Stimulated activated CD4-positive, alpha-beta T cell treated with anti-CD3 and anti-CD28 coated beads, Interleukin-2, amount 100 ng/mL, for 4 hours (primary cell): ENCODE measurements at places on chromosomes 13 and 19.

GRCh38 chr19:12596927-12597548, 13.6 kb downstream of the ZNF490 start:
- no peak for DNase-seq

- peak; percentile 62 for DNase-seq
These were observed 12.7 kb downstream of the NPAS1 start for GRCh38 chr19:47032171-47032811.

- no peak for DNase-seq
These were observed 39.6 kb downstream of the ZNRF4 start for GRCh38 chr19:5494773-5495172.

- DNase-seq, result no peak
These were observed 55.7 kb downstream of the GGACT start for GRCh38 chr13:100532836-100533435.

- DNase-seq, result no peak
These were observed 428.1 kb upstream of the DACH1 start for GRCh38 chr13:72295153-72295552.

DNA sequence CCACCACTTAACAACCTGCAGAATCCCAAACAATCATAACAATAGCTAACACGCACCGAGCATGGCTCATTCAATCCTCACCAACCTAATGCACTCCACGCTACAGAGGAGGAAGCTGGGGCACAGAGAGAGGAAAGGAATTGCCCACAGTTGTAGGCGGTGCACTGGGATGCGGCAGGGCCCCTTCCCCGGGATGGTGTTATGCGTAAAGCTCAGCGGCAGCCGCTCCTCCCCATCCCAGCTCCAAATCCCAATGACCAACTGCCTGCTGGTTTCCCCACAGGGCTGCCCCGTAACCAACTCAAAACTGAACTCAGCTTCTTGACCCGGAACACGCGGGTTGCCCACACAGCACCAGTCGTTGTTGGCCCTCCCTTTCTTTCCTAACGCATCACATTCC, 42.2 kb downstream of the SERP2 start:
- no peak for DNase-seq

GRCh38 chr19:2556221-2557092, 80.5 kb downstream of the GADD45B start:
- no peak for DNase-seq

GRCh38 chr19:6736169-6736916, 1.0 kb downstream of the GPR108 start:
- peak; percentile 50 for DNase-seq

DNA sequence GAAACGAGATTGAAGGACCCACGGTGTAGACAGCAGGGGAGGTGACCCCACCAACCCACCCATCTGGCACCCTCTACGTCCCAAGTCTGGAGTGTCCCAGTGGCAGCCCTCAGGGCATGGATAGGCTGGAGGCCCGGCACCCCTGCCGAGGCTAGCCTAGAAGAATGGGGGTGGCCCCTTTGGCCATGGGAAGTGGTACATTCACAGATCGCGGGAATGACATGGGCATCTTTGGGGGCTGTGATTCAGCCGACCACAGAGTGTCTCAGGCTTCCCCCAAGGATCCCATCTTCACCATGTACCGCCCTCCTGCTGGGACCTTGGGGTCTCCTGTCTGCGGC, 11.3 kb upstream of the MKNK2 start:
- no peak for DNase-seq

- DNase-seq, result no peak
These were observed 179.4 kb upstream of the TMTC4 start for GRCh38 chr13:100854006-100854405.

- no peak for DNase-seq
These were observed 16.2 kb downstream of the MAST3 start for GRCh38 chr19:18113827-18114226.

DNA sequence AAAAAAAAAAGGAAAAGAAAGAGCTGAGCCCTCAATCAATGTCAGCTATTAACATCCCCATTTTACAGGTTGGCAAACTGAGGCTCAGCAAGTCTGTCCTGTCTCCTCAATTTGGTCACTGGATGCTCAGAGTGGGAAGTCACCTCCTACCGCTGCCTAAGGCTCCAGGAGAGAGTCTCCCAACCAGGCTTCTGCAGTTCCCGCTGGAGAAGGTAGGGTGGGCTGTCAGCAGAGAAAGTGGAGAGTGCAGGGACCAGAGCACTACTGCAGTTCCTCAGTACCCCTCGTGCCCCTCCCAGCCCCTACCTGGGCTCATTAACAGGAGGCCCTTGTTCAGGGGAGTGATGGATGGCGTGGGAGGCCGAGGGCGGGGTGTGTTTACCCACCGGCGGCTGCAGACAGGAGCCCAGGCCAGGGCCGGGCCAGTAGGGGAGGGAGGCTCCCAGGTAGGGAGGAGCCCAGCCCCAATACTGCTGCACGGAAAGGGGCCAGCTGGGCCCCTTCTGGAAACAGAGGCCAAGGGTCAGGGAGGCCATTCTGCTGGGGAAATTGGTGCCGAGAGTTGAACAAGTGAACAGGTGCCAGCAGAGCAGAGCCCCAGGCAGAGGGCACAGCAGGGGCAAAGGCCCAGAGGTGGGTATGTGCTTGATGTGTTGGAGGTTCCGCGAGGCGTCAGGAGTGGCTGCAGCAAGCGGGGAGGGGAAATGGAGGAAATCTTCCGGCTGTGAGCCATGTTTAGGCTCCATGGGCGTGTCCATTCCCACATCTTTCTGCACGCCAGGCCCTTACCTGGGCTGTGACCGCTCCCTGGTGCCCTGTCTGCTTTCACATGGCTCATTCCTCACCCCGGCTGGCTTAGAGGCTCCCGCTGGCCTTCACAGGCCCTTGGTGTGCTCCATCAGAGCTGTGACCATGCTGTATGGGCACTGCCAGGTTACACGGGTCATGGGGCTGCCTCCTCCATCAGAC, 7.6 kb upstream of the COMP start:
- DNase-seq, result no peak

- no peak for DNase-seq
These were observed 1936.5 kb downstream of the PCDH9 start for GRCh38 chr13:65293530-65294198.

DNA sequence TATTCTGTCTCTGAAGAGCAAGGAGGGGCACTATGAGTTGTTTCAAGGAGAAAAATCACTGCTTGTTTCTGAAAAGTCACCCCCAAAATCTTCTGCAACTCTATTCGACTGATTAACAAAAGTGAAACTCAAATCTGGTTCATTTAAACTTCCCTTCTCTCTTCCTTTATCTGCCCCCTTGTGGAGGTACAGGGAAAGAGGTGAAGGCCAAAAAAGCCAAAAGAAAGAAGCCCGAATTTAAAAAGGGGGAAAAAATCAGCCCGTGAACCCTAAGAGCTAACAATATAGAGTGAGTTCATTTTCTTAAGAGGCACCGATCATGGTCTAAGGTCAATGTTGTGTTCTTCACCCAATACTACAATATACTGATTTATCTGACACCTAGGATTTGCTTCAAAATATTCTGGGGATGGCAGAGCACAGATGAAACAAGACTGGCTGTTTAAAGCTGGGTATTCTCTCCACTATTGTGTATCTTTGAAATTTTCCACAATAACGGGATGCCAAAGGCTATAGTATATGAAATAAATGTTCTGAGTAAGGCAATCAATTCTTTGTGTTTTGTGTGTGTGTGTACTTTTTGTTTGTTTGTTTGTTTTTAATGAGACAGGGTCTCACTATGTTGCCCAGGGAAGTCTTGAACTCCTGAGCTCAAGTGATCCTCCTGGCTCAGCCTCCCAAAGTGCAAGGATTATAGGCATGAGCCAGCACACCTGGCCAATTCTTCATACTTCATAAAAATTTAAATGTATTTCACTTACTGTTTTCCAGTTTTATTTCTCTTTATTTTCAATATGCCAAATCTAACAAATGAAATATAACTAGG, 55.0 kb upstream of the EEF1AKMT1 start:
- peak; percentile 22 for DNase-seq

GRCh38 chr19:47653856-47654255, 44.9 kb downstream of the BICRA start:
- DNase-seq, result no peak

DNA sequence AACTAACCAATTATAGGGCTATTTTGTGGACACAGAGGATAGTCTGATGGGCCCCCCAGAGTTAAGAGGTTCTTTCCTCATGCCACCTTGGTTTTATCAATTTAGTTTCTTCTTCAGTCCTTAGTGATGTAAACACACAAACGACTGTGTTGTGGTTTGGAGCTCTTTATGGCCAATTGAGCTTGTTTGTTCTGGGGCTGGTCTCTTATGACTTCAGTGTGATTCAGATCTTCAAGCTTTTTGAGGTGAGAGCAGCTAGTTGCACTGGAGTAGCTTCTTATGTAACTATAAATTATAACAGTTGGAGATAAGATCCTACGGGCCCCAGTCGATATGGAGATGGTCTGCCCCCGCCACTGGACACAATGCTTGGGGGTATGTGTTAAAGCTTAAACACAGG, 22.0 kb upstream of the GJB6 start:
- DNase-seq, result no peak

- DNase-seq, result no peak
These were observed 7.5 kb downstream of the KLF16 start for GRCh38 chr19:1855828-1856255.
